ENCODE measurements at places on chromosomes 13 and 19. TPM values are rescaled to one million over a fixed set of nuclear protein-coding genes. Genes with fewer than 3 reads are reported as not detected.

GRCh38 chr19:35135389-35135909 lies 590 bp upstream of the LGI4 start:
- H3K4me3 ChIP-seq = no peak overlapping the region
- no peak overlapping the region for H3K27ac ChIP-seq
- DNase-seq = no peak
- no peaks in the 10 kb centered on the region for H3K27me3 ChIP-seq
- H3K36me3 ChIP-seq = no peaks in the 10 kb centered on the region

DNA sequence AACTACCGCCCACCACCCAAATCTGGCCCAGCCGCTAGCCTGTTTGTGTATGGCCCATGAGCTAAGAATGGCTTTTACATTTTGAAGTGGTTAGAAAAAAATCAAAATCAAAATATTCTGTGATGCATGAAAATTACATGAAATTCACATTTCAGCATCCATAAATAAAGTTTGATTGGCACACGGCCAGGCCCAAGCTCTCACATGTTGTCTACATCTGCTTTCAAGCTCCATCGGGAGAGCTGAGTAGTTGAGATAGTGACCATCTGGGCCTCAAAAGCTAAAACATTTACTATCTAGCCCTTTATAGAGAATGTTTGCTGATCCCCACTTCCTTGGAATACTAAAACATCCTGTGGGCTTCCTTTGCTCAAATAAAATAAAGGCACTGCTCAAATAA lies 14.5 kb downstream of the RFX2 start:
- no peaks in the 10 kb centered on the region for H3K36me3 ChIP-seq
- H3K4me3 ChIP-seq = no peak overlapping the region
- no peak for DNase-seq
- peaks cover 15% of the 10 kb centered on the region for H3K4me1 ChIP-seq
- no peak overlapping the region for H3K27ac ChIP-seq
- no peaks in the 10 kb centered on the region for H3K27me3 ChIP-seq

DNA sequence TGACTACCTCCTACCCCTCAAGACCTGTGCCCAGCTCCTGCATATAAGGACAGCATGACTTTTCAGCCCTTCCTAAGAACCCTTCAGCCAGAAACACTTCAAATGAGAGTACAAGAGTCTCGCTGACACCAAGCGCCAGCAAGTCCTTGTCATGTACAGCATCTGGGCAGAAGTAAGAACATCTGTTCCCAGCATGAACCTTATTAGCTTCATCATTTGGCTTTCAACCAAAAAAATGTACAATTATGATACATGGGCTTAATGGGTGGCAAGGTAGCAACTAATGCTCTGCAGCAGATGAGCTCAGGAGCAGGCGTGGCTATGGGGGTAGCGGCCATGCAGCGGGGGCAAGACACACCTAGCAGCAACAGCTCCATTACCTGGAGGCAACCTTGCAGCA lies 487.6 kb downstream of the COG6 start:
- H3K27ac ChIP-seq = no peak overlapping the region
- DNase-seq = no peak
- H3K27me3 ChIP-seq = no peaks in the 10 kb centered on the region
- H3K36me3 ChIP-seq = no peaks in the 10 kb centered on the region
- H3K4me3 ChIP-seq = no peak overlapping the region
- H3K4me1 ChIP-seq = no peaks in the 10 kb centered on the region

ARHGEF18 gene
- total RNA-seq = 58.2 TPM

PPP1R12C gene
- total RNA-seq = 110 TPM

SPACA4 gene
- not detected for total RNA-seq

DNA sequence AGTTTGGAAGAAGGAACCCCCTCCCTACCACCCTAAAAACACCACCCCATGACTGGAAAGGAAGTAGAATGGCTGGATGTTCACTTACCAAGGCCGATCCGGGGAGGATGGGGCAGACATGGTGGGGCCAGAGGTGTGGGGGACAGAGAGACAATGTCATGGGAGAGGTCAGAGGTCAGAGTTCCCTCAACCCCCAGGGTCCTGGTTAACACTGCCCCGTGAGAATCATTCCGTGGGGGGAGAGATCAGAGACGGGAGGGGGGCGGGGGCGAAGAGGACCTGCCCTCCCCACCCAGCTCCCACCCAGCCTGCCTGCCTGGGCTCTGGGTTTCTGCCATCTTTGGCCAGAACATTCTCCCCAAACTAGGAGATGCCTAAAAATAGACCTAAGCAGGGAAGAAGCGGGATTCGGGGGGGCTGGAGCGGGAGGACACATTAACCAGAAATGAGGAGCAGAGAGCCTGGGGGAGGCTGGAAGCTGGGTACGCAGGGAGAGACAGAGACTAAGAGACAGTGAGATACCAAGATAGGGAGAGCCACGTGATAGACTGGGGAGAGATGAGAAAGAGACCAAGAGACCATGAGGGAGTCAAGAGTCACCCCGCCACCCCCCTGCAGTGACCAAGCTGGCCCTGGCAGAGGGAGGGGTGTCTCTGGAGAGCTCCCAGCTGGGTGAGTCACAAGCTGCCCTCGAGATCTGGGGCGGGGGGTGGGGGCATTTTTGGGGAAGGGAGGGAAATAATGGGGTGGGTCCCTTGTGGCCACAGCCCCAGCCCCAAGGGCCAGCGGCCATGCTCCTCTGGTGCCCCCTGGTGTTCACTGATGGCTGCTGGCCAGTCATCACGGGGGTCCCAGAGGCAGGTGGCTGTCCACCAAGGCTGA lies 6.1 kb upstream of the KANK2 start:
- no peak overlapping the region for H3K4me3 ChIP-seq
- peaks cover 18% of the 10 kb centered on the region for H3K4me1 ChIP-seq
- DNase-seq = peak; percentile 75
- no peaks in the 10 kb centered on the region for H3K27me3 ChIP-seq

- H3K36me3 ChIP-seq = no peaks in the 10 kb centered on the region
- H3K4me1 ChIP-seq = no peaks in the 10 kb centered on the region
These were observed 44.0 kb downstream of the KLF2 start for GRCh38 chr19:16368385-16369305.

LHB gene
- total RNA-seq = 1.6 TPM

DNA sequence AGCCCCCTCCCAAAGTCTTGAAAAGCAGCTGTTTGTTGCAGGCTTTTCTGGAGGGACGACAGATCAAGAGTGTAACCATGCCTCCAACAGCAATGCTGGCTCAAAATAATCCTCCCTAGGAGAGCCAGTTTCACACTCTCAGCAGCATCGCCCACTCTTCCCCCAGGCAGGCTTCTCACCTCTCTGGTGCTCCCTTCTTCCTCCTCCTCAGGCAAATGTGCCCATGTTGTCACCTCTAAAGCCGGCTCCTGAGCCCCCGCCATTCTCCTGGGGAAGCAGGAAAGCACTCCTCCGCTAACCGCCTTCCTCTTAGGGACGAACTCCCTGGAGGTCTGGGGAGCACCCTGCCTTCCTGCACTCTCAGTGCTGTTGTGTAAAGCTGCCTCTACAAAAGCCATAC lies 98.9 kb upstream of the SGCG start:
- no peak overlapping the region for H3K4me3 ChIP-seq
- H3K27me3 ChIP-seq = peaks cover 60% of the 10 kb centered on the region
- no peak for DNase-seq
- H3K27ac ChIP-seq = no peak overlapping the region
- H3K36me3 ChIP-seq = no peaks in the 10 kb centered on the region

DNA sequence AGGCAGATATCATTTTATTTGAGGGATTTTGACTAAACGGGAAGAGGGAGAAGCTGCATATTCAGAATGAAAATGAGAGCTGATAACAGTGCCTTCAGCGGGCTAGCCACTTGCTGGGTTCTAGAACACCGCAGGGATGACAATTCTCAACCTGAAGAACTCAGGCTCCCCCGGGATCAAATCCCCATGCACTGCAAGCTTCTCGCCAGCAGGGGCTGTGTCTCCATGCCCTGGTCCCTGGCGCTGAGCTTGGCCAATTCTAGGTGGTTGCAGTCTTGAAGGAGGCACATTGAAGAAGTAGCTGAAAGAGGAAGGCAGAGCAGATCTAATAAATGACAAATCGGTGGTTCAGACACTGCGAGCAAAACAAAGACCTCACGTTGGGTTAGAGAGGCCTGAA lies 128.7 kb downstream of the UQCRFS1 start:
- H3K36me3 ChIP-seq = no peaks in the 10 kb centered on the region
- H3K27me3 ChIP-seq = peaks cover 79% of the 10 kb centered on the region
- no peak overlapping the region for H3K4me3 ChIP-seq

- H3K4me3 ChIP-seq = no peak overlapping the region
- H3K27ac ChIP-seq = no peak overlapping the region
- peaks cover 14% of the 10 kb centered on the region for H3K4me1 ChIP-seq
- DNase-seq = peak; percentile 70
- H3K27me3 ChIP-seq = no peaks in the 10 kb centered on the region
- no peaks in the 10 kb centered on the region for H3K36me3 ChIP-seq
These were observed 23.5 kb downstream of the POU2F2 start for GRCh38 chr19:42108527-42109389.

DNA sequence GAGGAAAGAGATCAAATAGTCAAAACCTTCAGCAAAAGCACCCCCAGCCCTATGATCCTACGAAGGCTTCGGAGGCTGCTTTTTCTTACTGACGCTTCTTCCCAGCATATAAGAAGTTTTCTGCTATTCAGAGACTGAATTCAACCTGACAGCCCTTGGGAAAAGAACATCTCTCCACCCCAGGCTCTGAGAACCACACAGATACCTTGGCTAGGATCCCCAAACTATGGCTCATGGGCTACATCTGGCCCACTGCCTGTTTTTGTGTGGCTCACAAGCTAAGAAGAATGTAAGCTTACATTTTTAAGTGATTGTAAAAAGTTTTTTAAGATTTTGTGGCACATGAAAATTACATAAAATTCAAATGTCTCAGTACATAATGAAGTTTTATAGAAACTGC lies 3.0 kb downstream of the SLC15A1 start:
- DNase-seq = no peak
- no peak overlapping the region for H3K4me3 ChIP-seq
- H3K27me3 ChIP-seq = no peaks in the 10 kb centered on the region
- H3K36me3 ChIP-seq = no peaks in the 10 kb centered on the region
- H3K27ac ChIP-seq = no peak overlapping the region

DNA sequence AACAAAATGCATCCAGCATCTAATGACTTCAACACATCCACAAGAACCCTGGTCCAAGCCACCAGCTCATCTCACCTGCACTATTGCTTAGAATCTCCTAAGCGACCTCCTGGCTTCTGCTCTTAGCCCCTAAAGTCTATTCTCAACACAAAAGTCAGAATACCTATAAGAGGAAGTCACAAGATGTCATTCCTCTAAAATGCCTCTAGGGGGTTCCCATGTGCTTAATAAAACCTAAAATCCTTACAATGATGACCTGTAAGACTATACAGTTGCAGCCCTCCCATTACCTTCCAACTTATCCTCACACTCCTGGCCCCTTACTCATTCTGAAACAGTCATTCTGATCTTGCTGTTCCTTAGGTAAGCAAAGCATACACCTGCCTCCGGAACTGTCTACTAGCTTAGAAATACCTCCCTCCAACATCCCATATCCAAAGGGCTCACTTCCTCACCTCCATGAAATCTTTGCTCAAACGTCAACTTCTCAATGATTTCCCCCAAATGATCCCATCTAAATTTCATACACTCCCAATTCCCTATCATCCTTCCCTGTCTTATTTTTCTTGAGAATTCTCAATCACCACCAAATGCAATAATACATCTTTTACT lies 10.0 kb downstream of the ATP7B start:
- H3K27ac ChIP-seq = no peak overlapping the region
- H3K4me3 ChIP-seq = no peak overlapping the region
- no peaks in the 10 kb centered on the region for H3K36me3 ChIP-seq
- no peak for DNase-seq
- peaks cover 20% of the 10 kb centered on the region for H3K4me1 ChIP-seq

GRCh38 chr13:97327086-97327485 lies 105.0 kb downstream of the MBNL2 start:
- no peak for DNase-seq
- no peak overlapping the region for H3K27ac ChIP-seq
- no peak overlapping the region for H3K4me3 ChIP-seq
- no peaks in the 10 kb centered on the region for H3K4me1 ChIP-seq
- H3K36me3 ChIP-seq = peaks cover 52% of the 10 kb centered on the region

DNA sequence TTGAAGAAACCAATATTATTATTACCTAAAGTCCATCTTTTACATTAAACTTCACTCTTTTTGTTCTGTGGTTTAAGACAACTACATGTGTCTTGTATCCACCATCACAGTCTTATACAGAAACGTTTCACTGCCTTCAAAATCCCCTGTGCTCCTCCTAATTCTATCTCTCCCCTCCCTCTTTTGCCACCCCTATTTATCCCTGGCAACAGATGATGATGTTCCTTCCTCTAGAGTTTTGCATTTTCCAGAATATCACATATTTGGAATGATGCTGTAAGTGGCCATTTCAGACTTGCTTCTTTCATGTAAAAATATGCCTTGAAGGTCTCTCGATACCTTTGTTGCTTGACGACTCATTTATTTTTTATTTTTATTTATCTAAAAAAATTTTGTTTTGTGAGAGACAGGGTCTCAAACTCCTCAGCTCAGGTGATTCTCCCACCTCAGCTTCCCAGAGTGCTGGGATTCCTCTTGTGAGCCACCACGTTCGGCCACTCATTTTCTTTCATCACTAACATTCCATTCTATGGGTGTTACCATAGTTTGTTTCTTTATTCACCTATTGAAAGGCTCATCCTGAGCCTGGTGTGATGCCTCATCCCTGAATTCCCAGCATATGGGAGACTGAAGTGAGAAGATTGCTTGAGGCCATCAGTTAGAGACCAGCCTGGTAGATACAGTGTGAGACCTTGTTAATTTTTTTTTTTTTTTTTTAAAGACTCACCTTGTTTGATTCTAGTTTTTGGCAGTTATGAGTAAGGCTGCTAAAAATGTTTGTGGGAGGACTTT lies 8.4 kb downstream of the ZNF763 start:
- H3K36me3 ChIP-seq = no peaks in the 10 kb centered on the region
- H3K4me1 ChIP-seq = no peaks in the 10 kb centered on the region
- H3K4me3 ChIP-seq = no peak overlapping the region
- DNase-seq = no peak

- no peaks in the 10 kb centered on the region for H3K4me1 ChIP-seq
- H3K27me3 ChIP-seq = no peaks in the 10 kb centered on the region
- no peaks in the 10 kb centered on the region for H3K36me3 ChIP-seq
- DNase-seq = no peak
These were observed 72.1 kb upstream of the MYCBP2 start for GRCh38 chr13:77398825-77399620.
